ENCODE measurements at places on chromosomes 1 and 21.
A peak's percentile ranks its signal among the peaks of the same experiment; 100 is the strongest.

GRCh38 chr1:3130268-3130667, 61.3 kb downstream of the PRDM16 start:
- DNase-seq: no peak

- DNase-seq: no peak
Measured at GRCh38 chr1:151166505-151166956, 587 bp downstream of the SCNM1 start.

- DNase-seq: no peak
Measured at GRCh38 chr1:81151206-81151605, 649.5 kb upstream of the ADGRL2 start.

DNA sequence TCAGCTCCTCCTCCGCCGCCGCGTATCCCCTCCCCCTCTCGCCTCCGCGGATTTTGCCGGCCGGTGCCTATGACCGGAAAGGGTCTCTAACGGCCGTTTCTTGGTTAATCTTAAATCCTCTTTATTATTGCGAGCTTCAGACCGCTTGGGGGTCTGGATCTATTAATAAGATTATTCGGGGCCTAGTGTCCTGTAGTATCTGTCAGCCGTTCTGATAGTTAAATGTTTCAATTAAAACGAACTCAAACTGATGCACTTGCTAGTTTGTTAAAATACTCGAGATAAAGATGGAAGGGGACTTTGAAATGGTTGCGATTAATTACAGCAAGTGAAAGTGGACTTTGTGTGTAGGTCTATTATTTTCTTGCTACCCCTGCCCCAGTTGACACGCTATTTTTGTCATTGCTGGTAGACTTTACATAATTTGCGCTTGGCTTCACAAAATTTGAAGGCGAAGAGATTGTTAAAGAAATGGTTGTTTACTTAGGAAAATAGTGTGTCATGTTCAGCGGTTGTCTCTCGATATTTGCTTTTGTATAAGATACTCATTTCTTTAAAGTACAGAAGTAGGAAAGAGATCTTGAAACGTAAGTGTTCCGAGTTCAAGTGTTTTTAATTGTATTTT, 779 bp downstream of the SON start:
- DNase-seq: peak; percentile 56

DNA sequence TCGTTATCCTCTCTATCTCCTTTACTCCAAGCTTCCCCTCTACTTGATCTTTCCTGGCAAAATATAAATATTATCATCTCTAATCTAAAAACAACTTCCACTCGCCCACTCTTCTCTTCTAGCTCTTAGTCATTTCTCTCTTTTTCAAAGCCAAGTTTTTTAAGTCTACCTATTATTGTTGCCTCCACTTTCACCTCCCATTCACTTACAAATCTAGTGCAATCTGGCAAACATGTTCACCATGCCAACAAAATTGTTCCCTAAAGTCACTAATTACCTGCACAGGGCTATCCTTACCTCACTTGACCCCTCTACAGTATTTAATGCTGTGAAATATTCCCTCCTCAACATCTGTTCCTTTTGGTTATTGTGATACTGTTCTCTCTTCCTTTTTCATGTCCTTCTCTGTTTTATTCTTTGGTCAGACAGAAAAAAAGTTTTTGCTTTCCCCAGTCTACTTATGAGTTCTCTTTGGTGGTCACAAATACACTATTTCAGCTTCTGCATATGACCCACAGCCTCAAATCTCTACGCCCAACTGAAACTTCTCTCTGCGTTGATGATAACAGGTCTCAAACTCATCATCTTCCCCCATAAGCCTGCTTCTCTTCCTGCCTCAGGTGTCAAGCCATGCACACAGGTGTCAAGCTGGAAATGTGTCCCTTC, 31.9 kb upstream of the RAP1A start:
- no peak for DNase-seq

DNA sequence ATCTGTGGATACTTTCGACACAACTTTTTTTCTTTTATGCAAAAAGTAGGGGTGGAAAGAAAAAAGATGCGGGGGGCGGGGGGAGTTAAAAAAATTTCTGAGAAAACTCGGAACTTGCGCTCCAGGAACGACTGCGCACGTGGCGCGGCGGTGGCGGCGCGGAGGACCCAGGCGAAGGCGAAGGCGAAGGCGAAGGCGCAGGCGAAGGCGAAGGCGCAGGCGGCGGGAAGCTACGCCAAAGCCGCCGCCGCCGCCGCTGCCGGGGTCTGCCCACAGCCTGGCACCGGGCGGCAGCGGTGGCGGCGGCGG, 208 bp upstream of the BARHL2 start:
- DNase-seq: no peak

GRCh38 chr1:234969581-234970400, 158.8 kb downstream of the TOMM20 start:
- no peak for DNase-seq

- no peak for DNase-seq
Measured at GRCh38 chr1:11320153-11320936, 47.3 kb downstream of the UBIAD1 start.

GRCh38 chr1:174815036-174815435, 184.7 kb upstream of the CACYBP start:
- no peak for DNase-seq

DNA sequence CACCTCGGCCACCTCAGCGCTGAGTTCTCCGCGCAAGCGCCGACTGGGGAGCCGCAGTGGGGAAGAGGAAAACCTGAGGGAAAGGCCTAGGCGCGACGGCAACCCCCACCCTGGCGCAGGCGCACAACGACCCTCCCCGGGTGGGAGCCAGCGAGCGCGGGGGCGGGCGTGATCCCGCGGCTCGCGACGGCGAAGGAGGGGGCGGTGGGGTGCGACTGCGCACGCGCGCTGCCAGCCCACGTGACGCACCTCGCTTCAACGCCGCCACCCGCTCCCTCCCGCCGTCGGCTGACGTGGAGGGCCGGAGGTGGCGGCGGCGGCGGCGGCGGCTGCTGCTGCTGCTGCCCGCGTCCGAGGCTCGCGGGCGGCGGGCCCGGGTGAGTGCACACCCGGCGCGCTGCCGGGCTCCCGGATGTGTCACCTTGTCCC, at the start of the genes PIGP and TTC3:
PIGP (minus strand) TSS at position 84 of the 429 bp plus-strand sequence. CDS start 556 bp downstream, outside the sequence.
TTC3 (plus strand) TSS at position 267 of the 429 bp plus-strand sequence. CDS start 14,004 bp downstream, outside the sequence.
- peak; percentile 95 for DNase-seq

DNA sequence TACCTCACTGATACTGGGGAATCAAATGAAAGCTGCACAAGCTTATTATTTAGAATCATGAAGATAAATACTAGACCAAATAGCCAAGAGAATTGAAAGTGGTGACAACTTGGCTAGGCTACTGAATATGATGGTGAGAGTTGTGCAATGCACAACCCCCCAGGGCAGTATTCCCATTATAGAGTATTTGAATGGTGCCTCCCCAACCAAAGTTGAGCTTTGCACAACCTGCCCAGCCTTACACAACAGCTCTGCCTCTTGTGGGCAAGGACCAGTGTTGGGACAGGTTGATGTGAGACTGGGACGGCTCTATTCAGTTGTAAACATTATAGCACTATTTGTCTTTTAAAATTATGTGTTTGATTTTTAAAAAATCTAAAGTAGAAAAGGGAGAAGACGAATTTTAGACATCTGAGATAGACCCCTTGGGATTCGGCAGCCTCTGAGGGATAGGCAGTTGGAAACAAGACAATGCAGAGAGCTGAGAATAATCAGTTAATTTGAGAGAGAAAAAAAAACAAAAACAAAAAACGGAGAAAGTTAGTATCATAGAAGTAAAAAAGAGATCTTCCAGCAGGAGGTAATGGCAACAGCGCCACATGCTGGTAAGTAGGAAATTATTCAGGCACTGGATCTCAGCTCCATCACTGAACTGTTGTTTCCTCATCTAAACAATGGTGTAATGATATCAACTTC, 91.0 kb upstream of the KCNA3 start:
- DNase-seq: peak; percentile 27

DNA sequence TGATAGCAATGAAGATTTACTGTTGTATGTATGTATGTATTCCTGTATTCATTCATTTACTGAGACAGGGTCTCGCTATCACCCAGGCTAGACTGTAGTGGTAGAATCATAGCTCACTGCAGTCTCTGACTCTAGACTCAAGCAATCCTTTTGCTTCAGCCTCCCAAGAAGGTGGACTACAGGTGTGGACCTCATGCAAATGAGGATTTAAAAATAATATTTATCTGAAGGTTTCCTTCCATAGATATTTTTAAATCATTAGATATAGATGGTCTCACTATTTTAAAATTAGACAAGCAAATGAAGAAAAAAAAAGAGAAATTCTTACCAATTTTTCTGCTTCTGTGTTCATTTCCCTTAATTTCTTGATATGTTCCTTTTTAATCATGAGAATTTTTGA, 27.0 kb downstream of the MIXL1 start:
- DNase-seq: no peak

DNA sequence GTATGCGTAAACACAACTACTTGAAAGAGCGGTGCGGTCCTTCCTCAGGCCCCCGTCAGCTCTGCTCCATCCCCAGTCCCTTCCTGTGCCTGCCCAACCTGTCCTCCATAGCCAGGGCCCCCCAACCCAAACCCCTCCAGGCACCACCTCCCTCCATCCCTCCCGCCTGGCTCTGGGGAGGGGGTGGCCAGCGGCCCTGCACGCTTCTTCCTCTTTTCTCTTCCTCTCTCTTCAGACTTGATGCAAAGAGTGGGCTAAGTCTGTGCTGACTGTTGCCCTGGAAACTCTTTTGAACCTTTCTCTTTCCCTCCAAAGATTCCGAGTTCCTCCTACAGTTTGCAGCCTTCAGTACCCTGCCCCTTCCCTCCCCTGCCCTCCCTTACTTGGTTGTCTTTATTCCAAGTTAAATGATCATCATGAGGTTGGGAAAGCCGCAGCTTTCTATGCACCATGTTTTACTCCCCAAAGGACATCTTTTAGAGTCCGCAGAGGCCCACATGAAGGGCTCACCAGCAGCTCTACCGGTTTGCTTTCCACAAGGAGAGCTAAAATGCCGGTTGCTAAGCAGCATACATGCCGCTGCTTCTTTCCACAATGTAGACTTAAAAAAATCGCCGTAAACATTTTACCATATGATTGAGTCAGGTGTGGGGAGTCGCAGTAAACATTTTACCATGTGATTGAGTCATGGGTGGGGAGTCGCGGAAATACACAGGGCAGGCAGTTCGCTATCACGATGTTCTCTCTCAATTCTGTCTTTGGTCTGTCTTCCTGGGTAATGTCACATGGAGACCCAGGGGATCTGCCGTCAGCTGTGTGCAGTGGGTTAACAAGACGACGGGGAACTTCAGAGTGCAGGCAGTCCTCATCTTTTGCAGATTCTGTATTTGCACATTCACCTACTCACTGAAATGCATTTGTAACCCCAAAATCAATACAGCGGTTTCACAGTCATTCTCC, 525.3 kb downstream of the KIF26B start:
- no peak for DNase-seq

GRCh38 chr1:178632653-178633052, 92.4 kb upstream of the RALGPS2 start:
- no peak for DNase-seq

GRCh38 chr1:247373721-247374141, 42.1 kb upstream of the ZNF496 start:
- peak; percentile 50 for DNase-seq

- DNase-seq: no peak
Measured at GRCh38 chr1:21572221-21572620, 63.0 kb downstream of the ALPL start.

DNA sequence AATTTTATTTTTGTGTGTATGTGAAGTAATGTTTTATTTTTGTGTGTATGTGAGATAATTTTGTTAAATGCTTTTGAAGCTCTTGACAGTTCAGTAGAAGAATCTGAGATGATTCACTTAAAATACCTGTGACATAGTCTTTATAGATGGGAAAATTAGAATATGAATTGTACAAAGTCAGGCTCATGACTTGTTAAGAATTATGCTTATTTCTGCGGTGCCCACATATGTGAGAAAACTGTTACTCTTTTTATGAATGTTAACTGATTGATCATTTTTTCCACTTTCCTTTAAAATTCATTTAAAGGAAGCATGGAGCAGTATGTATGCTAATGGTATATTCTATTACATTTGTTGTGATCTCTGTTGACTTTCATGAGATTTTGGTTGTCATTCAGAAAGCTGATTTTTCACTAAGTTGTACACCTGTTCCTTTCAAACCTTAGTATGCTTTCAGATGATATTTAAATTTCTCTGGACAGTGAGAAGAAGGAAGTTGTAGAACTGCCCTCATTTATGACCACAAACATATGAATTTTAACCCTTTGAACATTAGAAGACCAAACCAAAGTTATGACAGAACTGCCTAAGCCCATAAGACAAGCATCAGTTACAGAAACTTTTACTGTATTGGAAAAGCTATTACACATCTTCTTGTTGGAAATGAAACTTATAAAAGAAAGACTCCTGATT, 110.1 kb downstream of the POU2F1 start:
- DNase-seq: no peak

GRCh38 chr1:189431447-189431846, 1046.2 kb downstream of the BRINP3 start:
- DNase-seq: no peak

- DNase-seq: no peak
Measured at GRCh38 chr21:28883931-28884330, 108.7 kb downstream of the LTN1 start.

- no peak for DNase-seq
Measured at GRCh38 chr21:46363698-46364097, 39.7 kb downstream of the PCNT start.

- DNase-seq: no peak
Measured at GRCh38 chr1:32349211-32349708, 13.0 kb downstream of the FAM229A start.

DNA sequence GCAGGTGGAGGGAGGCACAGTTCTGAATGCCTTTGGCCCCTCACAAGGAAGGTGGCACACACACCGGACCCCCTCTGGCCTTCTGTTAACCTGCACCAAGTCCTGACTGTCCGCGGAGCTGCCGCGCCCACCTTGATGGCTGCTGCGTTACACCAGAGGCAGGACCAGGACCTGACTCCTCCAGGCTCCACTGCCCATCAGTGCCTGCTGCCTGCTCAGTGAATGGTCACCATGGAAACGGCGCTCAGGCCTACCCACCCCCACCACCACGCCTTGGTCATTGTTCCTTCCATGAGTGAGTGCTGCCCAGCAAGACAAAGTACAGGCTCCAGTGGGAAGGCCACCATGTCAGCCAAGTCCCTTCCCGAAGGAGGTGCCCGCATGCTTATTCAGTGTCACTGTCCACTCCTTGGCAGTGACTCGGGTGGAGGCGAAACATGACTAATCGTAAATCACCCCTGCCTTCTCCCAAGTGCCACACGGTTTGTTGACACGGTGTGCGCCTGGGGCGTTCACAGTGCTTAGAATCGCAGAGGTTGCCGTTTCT, 57.3 kb downstream of the SLC37A1 start:
- DNase-seq: no peak

GRCh38 chr1:234214911-234215892, 158.1 kb upstream of the COA6 start:
- DNase-seq: no peak

GRCh38 chr1:236618507-236618906, 14.2 kb upstream of the HEATR1 start:
- no peak for DNase-seq

GRCh38 chr1:19065526-19066247, 109.2 kb upstream of the IFFO2 start:
- DNase-seq: no peak

Data from stimulated activated CD4-positive, alpha-beta T cell treated with anti-CD3 and anti-CD28 coated beads, Interleukin-15, amount 100 ng/mL, for 48 hours (primary cell).